NCI-H1930 (cell line): ENCODE measurements at places on chromosomes 11 and 22.

- no peak for DNase-seq
Observed at GRCh38 chr11:85945788-85946187, 90.6 kb downstream of the CCDC83 start.

- no peak for DNase-seq
Observed at GRCh38 chr22:46614025-46614931, 5.9 kb upstream of the GRAMD4 start.

GRCh38 chr22:18970176-18970947, 34.3 kb upstream of the PRODH start:
- no peak for DNase-seq

GRCh38 chr22:48579928-48580309, 1247.8 kb downstream of the BRD1 start:
- no peak for DNase-seq

- no peak for DNase-seq
Observed at GRCh38 chr11:114273071-114273470, 23.1 kb upstream of the NNMT start.
